Cardiac fibroblast (primary cell): ENCODE measurements at places on chromosomes 4 and X.
A peak's percentile ranks its signal among the peaks of the same experiment; 100 is the strongest.

DNA sequence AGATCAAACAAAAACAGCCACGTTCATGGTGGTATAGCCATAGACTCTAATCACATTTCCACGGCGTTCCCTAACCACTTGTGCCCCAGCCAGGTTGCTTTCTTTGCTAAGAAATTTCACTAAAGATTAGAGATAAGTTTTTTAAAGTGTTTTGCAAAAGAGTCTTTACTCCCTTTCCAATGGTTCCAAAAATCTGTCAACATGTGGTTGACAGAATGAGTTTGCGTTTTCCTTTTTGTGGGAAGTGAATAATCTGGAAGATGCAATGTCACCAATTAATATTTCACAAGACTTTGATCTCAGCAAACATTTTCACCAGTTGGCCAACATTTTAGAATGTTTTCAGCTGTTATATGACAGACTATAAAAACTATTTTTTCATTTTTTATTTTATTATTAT lies 35.3 kb downstream of the CXCL1 start:
- DNase-seq = peak; percentile 87

DNA sequence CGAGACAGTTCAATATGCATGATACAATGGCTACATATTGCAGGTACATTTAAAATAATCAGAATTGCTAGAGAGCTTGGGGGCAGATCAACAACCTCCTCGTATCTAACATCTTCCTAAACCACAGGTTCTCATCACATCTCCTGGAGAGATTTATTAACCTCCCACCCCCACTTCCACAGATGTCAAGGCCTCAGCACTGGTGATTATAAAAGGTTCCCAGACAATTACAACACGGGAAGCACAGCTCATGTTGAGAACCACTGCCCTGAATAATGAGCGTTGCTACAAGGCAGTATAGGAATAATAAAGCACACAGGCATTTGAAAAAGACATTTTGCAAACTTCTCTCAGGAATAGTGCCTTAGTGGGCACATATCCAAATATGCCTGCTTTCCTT lies 42.8 kb downstream of the ELOVL6 start:
- DNase-seq = no peak

DNA sequence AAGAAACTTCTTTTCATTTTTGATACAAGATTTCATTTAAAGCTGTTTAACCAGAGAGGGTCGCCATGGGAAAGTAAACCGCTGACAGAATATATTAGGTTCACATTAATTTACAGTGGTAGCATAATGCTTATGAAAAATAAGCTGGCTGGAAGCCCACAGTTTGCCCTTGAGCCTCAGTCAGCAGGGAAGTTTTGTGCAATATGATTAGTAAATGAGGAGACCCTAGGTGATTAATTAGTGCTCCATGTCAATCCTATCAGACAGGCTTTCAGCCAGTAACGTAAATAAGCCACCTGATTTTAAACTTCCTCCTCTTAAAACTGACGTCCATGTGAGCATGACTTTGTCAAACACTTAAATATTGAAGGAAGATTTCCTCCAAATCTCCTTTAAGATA lies 134.2 kb downstream of the TSPAN5 start:
- DNase-seq = no peak

DNA sequence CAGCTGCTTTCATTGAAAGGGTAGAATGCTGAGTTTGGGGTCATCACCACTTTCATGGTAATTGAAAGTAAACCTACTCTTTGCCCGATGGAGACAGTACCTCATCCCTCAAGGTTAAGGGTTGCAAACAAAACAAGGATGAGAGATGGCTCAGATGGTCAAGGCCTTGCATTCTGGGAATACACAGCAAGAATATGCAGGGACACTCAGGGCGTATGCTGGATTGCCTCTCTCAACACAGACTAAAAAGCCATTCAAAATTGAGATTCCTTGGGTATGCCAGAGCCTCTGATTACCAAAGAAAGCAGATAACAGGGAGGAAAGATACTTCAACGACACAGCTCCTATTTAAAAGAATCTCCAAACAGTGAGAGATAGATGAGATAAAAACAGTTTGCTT lies 310.4 kb downstream of the ARAP2 start:
- DNase-seq = no peak

- DNase-seq = no peak
Observed at GRCh38 chrX:56928546-56928945, 66.8 kb downstream of the SPIN3 start.

DNA sequence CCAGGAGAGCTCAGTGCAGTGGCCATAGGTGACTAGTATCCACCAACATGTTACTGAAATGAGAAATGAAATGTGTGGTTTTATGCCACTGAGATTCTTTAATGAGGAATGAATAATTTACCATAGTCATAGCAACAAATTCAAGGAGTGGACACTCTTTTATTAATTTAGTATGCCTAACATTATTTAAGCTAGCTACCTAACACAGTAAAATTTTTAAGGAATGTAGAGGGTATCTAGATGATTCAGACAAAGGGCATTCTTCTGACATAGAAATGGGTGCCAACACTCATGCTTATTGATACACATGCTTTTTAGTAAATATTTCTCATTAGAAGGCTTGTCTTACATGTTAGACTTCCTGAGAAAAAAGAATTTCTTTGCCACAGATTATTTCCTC lies 33.3 kb upstream of the SULT1B1 start:
- no peak for DNase-seq

GRCh38 chr4:23999714-24000469 lies 110.0 kb upstream of the PPARGC1A start:
- DNase-seq = peak; percentile 32

- no peak for DNase-seq
Observed at GRCh38 chr4:39201963-39202362, 19.6 kb downstream of the WDR19 start.

- DNase-seq = no peak
Observed at GRCh38 chrX:154828016-154828408, 6.5 kb downstream of the SMIM9 start.
